Left ventricle myocardium inferior (tissue), 1 donor: ENCODE measurements at places on chromosomes 7 and 10. TPM values are rescaled to one million over a fixed set of nuclear protein-coding genes. Genes with fewer than 3 reads are reported as not detected.

The TUBGCP2 gene
- 38.9 TPM for total RNA-seq

GRCh38 chr7:142496545-142496991 is 238.7 kb upstream of the PRSS58 start:
- DNase-seq: no peak

GRCh38 chr10:52228556-52228955 is 85.5 kb upstream of the DKK1 start:
- no peak for DNase-seq

The TMEM236 gene
- total RNA-seq: 0.66 TPM

DNA sequence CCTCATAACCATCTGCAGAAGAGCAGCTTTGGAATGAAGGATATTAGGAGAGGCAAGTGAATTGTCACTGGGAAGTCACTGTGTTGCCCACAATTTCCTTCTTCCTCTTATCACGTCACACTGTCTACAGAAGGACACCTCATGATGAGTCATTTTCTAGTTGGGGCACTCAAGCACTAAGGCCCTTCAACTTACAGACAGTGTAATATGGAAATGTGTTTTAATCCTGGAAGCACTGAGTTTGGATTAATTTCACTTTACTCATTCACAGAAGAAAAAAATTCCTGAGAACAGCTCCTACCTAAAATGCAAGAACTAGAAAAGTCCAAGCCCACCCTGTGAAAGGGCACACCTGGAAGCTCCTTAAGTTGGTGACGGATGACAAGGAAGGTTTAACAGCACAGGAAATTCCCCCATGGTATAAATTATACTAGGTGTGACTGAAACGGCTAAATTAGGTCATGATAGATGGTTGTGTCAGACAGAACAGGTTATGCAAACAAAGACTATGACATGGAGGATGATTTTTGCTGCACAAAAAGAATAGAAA is 56.6 kb downstream of the PARD3 start:
- no peak for DNase-seq

DNA sequence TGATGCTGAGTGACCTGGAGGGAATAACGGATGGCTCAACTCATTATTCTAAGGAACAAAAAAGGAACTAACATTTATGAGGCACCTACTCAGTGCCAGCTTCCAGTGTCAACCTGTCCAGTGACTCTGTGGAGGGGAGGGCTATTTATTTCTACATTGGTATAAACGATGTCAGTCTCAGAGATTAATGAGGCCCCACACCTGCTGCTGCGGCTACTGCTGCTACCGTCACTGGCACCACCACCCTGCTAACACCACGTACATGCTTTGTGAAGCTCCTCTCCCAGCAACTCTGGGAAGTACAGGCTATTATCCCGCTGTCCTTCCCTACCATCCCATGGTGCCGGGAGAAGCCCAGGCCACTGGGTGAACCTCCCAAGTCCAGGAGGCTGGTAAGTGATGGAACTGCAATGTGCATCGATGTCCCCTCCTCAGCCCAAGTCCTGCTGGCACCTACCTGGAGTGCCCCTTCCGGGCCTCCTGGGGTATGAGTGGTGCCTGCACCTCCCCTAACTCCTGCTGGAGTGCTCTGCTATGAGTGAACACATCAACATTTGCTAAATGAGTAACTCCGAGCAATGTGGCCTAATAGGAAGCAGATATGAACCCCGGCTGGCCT is 101.5 kb downstream of the ARHGAP22 start:
- DNase-seq: no peak

GRCh38 chr10:121071901-121072300 is 220.7 kb downstream of the WDR11 start:
- DNase-seq: no peak

- DNase-seq: no peak
Observed at GRCh38 chr10:86644152-86644793, 10.1 kb upstream of the OPN4 start.
